ENCODE measurements at places on chromosomes 5 and 9.

GRCh38 chr5:179262126-179262920 is 82.9 kb downstream of the ADAMTS2 start:
- DNase-seq, result no peak

- DNase-seq, result no peak
These were observed 65.3 kb upstream of the RUSC2 start for GRCh38 chr9:35424356-35425352.

DNA sequence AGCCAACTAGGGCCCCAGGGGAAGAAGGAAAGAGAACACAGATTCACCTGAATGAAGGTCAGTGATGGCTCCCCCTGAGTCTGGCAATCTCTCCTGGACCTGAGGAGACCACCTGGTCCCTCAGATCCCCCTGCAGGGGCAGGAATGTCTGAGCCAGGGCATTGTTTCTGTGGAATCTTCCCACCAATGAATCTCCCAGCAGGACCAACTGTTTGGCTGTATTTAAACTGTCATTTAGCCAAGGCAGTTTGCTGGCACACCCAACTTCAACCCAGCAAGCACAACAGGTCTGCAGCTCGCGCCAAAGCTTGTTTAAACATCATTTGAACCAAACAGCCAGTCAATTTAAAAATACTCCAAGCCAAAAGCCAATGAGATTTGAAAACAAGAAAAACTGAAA is 92.6 kb downstream of the SH3TC2 start:
- no peak for DNase-seq

GRCh38 chr9:70119786-70120185 is 76.1 kb downstream of the MAMDC2 start:
- no peak for DNase-seq

- DNase-seq, result no peak
These were observed 105.9 kb downstream of the GIN1 start for GRCh38 chr5:103013933-103014552.

GRCh38 chr5:1311439-1312055 is 16.7 kb upstream of the TERT start:
- no peak for DNase-seq

DNA sequence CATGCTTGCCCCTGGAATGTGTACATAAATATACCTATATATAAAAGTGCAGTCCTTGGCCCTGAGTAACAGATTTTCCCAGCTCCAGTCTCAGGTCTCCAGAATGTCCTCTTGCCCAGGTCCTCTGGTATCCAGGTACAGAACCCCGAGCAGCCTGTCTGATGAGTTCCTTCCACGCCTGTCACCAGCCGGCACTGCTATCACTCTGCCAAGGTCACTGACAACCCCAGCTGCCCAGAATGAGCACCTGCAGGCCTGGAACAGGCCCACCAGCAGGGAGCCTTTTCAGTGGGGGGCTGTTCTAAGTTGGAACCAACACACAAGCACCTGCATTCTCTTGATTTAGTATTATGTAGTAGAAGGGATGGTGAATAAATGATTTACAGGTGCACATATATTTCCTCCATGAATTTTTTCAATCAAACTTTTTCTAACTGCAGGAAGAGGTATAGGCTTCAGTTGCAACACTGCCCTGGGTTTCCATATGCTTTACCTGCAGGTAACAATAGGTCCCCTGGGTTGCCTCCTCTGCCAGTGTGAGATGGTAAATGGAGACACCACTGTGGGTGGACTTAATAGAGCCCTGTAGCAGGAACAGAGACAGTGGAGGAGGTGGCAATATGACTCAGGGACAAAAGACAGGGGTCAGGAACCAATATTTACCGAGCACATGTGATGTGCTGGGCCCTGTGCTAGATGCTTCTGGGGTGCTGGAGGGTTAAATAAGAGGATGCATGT is 291.9 kb downstream of the SPOCK1 start:
- DNase-seq, result no peak

GRCh38 chr9:125496313-125496834 is 210.6 kb downstream of the MAPKAP1 start:
- DNase-seq, result no peak
